ENCODE measurements at places on chromosomes 16 and 17. TPM values are rescaled to one million over a fixed set of nuclear protein-coding genes. Genes with fewer than 3 reads are reported as not detected.

DNA sequence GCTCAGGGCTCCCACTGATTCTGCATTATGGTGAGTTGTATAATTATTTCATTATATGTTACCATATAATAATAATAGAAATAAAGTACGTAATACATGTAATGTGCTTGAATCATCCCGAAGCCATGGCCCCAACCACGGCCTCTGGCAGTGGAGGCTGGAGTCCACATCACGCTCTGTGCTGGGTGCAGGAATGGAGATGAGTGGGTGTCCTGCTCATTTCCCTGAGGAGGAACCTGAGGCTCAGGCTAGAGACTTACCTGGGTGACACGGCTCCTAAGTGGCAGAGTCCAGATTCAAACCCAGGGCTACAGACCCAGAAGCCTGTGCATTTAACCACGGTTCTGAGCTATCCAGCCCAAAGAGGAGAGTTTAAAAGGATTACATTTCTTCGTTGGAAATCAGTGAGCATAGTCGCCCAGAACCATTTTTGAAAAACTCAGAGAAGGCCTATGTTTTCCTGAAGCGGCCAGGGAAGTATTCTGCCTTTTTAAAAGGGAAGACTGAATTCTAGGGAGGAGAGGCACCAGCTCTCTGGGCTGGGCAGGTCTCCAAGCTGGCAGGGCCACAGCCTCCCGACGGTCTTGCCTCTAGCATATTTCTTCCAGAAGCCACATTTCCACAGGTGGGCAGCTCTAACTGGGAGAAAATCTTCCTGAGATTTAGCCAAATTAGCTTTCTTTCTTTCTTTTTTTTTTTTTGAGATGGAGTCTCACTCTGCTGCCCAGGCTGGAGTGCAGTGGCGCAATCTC lies 6.7 kb downstream of the IL4R start:
- no peak for DNase-seq

GRCh38 chr16:66223176-66223780 lies 143.2 kb upstream of the CDH5 start:
- DNase-seq: no peak

- no peak for DNase-seq
These were observed 10.3 kb downstream of the CD300LB start for GRCh38 chr17:74520790-74521480.

DNA sequence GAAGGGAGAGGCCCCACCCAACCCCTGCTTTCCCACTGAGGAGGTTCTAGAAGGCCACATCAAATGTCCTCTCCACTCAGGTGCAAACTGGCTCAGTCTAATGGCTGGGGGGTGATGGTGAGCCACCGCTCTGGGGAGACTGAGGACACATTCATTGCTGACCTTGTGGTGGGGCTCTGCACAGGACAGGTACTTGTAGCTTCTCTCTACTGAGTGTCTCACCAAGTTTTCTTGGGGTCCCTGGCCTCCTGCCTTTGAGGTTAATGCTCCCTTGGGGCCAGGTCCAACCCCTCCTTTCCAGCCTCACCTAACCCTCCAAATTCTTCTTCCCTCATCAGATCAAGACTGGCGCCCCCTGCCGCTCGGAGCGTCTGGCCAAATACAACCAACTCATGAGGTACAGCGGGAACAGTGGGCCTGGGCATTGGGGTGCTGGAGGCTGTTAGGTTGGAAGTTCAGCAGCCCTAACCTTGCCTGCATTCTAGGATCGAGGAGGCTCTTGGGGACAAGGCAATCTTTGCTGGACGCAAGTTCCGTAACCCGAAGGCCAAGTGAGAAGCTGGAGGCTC lies 5.7 kb downstream of the ENO3 start:
- no peak for DNase-seq

DNA sequence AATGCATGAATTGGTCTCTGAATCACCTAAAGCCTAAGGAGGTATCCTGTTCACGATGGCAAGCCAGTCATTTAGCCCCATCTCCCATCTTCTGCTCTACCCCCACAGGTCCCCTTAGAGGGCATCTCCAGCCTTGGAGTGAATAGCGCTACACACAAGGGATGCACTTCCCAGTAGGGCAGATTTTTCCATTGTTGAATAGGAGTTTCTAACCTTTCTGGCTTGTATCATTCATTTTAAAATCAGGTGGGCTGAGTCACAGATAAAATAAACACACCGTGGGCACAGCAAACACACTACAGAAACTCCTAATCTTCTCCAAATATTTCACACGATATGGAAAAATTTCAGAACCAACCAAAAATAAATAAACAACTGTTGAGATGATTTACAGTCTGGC lies 201.2 kb upstream of the NOG start:
- DNase-seq: no peak

GRCh38 chr16:88045820-88046303 lies 94.6 kb downstream of the BANP start:
- no peak for DNase-seq

GRCh38 chr16:12546918-12547607 lies 256.6 kb downstream of the CPPED1 start:
- DNase-seq: no peak

GRCh38 chr16:47236716-47237115 lies 93.0 kb upstream of the NETO2 start:
- no peak for DNase-seq

- DNase-seq: no peak
These were observed 181.3 kb downstream of the HS3ST3A1 start for GRCh38 chr17:13420418-13420826.

DNA sequence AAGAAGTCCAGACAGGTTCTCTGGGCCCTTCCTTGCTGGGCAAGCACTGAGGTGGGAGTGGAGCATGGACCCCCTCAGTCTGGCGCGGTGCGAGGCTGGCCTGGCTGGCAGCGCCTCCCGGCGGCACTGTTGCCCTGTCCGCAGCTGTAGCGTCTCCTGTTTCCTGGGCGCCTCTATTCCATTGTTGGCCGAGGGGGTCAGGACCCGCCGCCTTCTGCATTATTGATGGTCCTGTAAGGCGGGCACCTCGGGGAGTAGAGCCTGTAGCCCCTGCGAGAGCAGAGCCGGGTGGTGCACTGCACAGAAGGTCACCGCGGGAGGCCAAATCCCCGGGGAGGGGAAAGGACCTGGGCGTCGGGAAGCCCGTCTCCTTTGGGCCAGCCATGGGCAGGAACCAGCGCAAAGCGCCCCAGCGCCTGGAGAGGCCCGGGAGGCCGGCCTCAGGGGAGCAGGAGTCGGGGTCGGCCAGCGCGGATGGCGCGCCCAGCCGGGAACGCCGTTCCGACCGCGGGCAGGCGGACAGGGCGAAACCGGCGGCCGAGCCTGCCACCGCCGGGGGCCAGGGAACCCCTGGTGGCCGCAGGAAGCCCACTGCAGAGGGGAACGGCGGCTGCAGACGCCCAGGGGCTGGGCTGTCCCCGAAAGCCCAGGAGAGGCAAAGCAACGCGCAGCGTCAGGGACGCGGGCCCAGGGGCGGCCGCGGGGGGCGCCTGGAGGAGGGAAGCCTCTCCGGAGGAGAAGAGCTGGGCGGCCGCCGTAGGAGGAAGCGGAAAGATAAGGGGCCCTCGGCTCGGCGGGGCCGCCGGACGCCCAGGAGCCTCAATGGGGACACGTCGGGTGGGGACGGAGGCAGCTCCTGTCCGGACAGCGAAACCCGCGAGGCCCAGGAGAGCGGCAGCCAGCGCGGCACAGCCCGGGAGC lies at the start of gene MYO15B:
Gene MYO15B (plus strand): TSS at position 126 of the 921 bp plus-strand sequence. CDS start 258 bp downstream, at position 384.
- peak; percentile 87 for DNase-seq

GRCh38 chr16:60459463-60459862 lies 1576.8 kb downstream of the CDH8 start:
- no peak for DNase-seq

- no peak for DNase-seq
These were observed 53.4 kb downstream of the NF1 start for GRCh38 chr17:31148205-31148604.

DNA sequence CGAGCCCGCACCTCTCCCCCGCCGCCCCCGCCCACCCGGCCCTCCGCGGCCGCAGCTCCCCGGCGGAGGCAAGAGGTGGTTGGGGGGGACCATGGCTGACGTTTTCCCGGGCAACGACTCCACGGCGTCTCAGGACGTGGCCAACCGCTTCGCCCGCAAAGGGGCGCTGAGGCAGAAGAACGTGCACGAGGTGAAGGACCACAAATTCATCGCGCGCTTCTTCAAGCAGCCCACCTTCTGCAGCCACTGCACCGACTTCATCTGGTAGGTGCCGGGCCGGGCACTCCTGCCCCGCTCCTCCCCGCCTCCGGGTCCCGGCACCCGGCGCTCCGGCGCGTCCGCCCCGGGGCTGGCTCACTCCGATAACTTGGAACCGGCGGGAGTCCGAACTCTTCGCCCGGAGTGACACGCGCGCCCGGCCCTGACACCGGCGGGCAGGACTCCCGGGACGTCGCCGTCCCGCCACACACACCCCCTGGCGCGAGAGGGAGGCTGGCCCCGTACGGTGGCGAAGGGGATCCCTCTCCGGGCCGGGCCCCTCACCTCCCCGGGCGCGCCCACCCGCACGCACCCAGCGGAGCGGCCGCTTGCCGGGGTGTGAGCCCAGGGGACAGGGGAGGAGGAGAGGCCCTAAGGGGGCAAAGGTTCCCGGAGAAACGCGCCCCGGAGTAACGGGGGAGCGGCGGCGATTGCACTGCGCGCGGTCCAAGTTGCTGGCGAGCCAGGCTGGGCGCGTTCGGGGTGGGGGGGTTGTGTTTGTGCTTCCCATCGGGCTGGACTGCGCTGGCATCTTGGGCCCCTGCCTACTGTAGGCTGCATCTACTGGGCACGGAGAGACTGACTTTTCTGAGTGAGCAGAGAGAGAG lies 581 bp downstream of the PRKCA start:
- peak; percentile 78 for DNase-seq

GRCh38 chr16:30780549-30780948 lies 6.5 kb downstream of the ZNF629 start:
- no peak for DNase-seq

GRCh38 chr17:37789021-37789565 lies 44.2 kb upstream of the HNF1B start:
- DNase-seq: no peak

GRCh38 chr17:72077326-72077960 lies 43.4 kb upstream of the SOX9 start:
- DNase-seq: no peak

DNA sequence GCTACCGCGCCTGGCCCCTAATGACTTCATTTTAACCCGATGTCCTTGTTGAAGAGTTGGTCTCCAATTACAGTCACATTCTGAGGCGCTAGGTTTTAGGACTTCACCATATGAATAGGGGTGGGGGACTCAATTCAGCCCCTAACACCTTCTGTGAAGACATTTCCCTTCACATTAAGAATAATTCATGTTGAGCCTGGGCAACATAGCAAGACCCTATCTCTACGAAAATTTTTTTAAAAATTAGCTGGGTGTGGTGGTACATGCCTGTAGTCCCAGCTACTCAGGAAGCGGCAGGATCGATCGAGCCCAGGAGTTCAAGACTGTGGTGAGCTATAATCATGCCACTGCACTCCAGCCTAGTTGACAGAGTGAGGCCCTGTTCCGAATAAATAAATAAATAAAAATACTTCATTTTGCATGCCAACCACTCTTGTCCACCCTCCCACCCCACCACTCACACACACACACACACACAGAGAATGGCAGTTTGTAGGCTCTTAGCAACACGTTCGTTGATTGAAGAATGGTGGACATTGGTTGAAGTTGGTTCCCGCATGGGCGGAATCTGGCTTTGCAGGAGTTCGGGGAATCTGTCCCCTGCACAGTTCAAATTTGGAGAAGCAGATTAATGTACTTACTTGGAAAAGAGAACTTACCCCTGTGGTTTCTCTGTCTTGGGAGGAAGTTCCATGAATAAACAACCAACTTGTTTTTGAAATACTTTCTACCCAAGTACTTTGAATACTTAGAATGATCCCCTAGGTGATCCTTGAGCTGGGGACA lies 27.8 kb upstream of the TVP23A start:
- no peak for DNase-seq

DNA sequence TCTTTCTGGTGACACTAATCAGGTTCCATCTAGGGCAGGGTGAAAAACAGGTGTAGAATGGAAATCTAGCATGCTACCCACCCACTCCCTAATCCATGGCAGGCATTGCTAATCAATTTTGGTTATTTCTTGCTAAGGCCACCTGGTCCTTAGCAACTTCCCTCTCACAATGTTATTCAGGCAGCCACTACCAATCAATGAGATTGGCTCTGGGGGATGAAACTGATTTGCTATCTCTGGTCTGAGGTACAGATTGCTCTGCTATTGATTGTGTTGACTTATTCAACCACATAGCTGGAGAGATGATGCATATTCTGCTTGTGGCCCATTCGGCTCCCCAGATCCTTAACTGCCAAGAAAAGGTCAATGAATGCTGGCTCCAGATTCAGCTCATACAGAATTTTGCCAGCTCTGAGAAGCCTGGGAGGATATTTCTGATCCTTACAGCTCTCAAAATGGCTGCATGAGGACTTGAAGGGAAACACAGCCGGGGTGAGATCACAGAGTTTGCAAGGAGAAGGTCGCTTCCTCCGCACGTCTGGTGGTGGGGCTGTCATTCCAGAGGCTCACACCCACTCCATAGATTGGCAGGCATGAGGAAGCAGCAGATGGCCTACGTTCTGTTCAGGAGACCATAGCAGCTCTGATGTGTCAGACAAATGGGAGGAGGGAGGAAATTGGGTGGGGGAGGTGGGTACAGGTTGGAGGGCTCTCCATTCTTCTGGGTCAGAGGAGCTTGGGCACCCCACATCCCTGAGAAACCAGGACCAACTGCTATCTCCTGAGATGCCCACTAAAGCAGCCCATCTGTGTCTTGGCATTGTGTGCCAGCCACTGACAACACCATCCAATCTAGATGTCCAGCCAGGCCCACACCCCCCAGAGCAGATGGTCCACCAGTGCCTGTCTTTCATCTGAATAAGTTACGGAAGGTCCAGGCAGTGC lies 22.3 kb downstream of the SEZ6 start:
- no peak for DNase-seq

- no peak for DNase-seq
These were observed 133.5 kb downstream of the RGS9 start for GRCh38 chr17:65270499-65271253.

PYY gene
- total RNA-seq: not detected

SSTR5 gene
- total RNA-seq: 14.7 TPM

HES7 gene
- not detected for total RNA-seq

KCNJ12 gene
- 12.6 TPM for total RNA-seq

RHBDL3 gene
- 3.4 TPM for total RNA-seq

LHX1 gene
- total RNA-seq: not detected

ZNF232 gene
- total RNA-seq: 4.9 TPM

PSMD3 gene
- 86.9 TPM for total RNA-seq

PMP22 gene
- 198 TPM for total RNA-seq

OR4D1 gene
- total RNA-seq: not detected

TNFRSF13B gene
- not detected for total RNA-seq

NPIPB9 gene
- total RNA-seq: not detected

MRPL27 gene
- 85.0 TPM for total RNA-seq

IFI35 gene
- total RNA-seq: 15.9 TPM

ARHGAP44 gene
- total RNA-seq: 8.6 TPM
